ENCODE measurements at places on chromosomes 13 and 19.

DNA sequence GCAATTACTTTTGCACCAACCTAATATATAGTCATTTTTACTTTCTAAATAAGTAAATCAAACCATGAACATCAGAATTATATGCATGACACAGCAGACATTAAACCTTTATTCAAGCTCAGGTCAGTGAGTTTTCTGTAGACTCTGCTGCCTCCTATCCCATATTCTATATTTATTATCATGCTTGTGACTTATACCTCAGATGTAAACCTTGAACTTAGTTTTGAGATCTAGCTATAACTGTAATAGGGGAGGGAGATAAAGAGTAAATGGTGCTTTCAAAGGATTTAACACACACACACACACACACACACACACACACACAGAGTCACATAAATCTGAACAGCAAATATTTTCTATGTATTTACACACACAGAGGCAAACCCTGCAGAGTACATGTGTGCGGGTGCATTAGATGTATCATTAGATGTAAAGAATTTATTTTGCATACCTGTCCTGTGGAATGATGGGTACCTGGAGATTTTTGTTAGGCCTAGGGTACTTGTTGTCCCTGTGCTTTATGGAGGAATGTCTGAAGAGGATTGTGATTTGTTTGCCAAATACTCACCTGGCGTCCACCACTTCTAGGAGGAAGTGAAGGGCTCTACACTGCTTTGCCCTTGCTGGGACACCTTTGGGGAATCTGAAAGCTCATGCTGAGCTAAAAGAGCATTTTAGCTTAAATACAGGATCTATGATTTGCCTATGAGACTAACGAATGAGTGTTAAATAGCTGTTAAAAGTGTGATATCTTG is 521.9 kb downstream of the KLF5 start:
- no peak for DNase-seq

DNA sequence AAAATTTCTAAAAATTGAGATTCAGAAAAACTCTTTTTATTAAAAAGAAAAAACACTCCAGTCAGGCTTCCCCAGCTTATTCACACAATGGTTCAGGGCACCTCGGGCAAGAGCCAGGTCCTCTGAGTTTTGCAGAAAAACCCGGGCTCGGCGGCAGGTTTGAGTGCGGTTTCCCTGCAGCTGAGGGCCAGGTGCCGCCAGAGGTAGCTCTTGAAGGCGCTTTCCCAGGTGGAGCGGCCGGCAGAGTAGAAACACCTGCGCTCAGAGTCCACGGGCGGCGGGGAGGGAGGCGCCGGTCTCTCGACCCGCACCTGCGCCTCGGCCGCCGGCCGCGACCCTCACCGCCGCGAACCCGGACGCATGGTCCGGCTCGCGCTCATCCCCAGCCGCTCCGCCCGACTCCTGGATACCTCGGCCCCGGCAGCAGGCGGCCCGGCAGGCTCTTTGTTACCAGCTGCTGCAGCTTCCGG is 444 bp downstream of the PROSER1 start:
- no peak for DNase-seq

DNA sequence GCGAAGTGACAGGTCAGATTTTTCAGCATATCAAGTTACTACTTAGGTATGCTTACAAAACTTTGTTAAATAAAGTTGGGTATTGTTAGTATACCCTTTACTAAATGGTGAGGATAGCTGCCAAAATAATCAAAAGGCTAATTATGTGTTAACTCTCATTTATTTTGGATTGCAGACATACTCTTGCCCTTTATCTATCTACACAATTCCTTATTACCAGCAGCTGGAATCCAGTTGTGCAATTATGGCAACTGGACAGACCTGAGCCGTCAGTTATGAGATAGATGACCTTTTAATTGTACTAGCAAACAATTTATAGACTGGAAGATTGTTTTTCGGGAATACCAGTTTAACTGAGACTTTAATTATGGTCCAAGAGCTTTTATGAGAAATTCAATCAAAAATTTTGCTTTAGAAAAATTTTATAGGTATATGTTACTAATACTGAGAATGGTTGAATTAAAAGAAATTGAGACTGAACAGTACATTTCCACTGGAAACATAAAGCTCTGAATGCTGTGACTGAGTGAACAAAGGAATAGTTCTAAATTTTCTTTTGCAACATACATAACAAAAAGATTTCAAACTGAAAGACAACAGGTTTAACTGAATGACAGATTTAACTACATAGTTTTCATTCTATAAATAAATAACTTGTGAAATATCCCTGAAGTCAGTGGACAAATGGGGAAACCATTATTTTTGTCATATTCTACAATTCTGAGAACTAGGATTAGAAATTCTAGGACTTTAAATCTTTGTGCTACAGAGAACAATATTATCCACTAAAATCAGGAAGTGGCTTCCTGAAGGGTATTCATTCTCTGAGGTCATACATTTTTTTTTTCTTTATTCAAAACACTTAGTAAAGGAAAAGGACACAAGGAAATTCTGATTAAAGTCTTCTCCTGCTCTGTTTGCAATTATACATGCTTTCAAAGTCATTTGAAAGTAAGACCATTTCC is 97.4 kb downstream of the ZC3H13 start:
- DNase-seq, result no peak

DNA sequence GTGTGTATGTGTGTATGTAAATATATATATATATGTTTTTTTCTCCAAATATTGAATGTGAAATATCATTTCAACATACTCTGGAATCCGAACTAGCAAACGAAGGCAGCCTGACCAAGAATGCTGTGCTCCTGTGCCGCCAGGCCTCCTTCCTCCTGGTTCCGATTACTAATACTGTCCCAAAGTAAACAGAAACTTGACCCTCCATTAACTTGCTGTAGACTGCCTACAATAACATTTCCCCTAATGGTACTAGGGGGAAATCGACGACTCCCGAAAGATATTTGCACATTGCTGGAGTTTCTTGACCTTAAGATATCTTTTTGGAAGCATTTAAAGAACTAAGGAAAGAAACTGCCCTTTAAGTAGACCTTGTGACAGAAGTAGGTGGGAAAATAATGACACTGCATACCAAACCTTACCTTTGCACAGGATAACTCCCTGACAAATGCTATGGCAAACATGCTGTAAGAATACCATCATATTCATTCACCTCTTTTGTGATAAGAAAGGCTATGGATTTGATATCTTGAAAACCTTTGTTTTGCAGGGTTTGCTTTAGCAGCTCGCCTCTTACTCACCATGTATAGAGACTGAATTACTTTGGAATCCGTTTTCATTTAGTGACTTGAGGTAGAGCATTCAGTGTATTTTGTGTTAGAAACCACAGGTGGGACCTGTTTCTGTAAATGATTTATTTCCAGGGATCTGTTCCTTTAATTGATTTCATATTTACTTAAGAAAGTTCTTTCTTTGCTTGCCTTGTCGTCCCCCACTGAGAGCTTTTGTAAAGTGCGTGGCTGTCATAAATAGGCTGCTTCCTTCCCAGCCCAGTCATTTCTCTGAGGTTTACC is 80.1 kb downstream of the KLF5 start:
- no peak for DNase-seq

DNA sequence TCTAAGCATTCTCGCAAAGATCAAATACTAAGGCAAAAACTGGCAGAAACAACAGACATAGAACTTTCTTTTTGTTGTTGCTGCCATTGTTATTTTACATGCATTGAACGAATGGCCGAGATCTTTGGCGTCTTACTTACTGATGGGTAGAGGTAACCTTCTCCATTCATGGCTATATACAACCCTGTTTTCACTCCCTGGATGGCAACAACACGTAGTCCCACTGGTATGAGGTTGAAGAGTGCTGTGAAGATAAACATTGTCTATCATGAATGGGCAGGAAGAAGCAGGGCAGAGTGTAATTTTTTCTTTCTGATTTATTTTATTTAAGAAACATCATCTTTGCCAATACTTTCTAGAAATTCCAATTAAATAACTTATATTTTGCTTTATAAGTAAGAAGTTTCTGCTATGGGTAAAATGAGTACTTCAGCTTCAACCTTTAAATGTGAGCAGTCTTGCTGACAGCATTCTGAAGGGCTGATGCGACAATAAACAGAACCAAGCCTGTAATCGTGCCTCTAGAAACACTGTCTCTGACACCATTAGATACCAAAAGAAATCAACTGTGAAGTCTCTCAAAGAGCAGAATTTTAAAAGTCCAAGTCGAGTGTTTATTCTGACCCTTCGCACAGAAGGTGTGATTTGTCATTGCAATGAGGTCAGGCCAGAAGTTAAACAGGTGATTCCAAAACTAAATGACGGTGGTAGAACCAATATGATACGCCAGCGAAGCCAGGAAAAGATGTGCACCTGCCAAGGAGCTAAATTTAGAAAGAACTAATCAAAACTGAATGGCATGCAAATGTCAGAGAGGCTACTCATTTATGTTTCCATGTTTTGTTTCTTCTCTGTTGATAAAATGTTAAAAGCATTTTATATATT is 416.4 kb downstream of the ITGBL1 start:
- no peak for DNase-seq

GRCh38 chr13:110529522-110530311 is 31.8 kb downstream of the RAB20 start:
- no peak for DNase-seq

- DNase-seq, result no peak
Measured at GRCh38 chr13:47121092-47121763, 224.4 kb upstream of the HTR2A start.

- no peak for DNase-seq
Measured at GRCh38 chr13:24381541-24382265, 72.3 kb downstream of the C1QTNF9 start.

- no peak for DNase-seq
Measured at GRCh38 chr13:75907044-75907443, 270.9 kb downstream of the LMO7 start.

DNA sequence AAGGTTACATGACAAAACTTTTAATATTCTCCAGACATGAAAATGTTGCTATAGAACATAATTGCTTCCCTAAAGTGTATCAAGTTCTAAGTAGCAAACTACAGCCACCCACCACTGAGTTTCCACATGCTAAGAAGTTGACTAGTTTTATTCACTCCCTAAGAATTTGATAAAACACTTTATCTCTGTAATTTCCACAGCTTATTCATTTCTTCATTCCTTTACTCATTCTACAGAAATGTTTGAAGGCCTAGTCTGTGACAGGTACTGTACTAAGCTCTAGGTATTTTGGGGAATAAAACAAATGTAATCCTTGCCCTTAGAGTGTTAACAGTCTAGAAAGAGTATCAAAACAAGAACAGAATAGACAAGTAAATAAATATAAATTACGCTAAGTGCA is 101.8 kb upstream of the DIAPH3 start:
- no peak for DNase-seq

GRCh38 chr13:36806102-36806501 is 12.9 kb upstream of the RFXAP start:
- DNase-seq, result no peak

GRCh38 chr19:46372901-46373490 is 26.1 kb downstream of the PPP5C start:
- DNase-seq, result no peak

DNA sequence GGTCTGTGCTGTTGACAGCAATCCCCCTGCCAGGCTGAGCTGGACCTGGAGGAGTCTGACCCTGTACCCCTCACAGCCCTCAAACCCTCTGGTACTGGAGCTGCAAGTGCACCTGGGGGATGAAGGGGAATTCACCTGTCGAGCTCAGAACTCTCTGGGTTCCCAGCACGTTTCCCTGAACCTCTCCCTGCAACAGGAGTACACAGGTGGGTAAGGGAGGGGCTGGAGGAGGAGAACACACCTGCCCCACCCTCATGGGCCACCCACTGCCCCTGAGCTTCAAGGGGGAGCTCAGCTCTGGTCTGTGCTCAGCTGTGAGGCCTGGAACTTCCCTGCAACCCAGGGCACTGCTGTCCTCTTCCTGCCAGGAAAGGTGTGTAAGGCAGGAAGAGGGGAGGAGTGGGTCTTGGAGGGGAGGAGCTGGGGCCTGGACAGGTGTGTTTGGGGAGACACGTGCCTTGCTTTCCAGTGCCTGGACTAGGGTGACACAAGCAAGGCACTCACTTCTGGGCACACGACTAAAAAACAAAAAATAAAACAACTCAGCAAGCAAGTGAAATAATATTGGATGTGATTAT is 3.9 kb downstream of the SIGLEC7 start:
- no peak for DNase-seq

- no peak for DNase-seq
Measured at GRCh38 chr19:43395561-43395960, 19.1 kb upstream of the TEX101 start.

GRCh38 chr19:2546128-2547032 is 70.5 kb downstream of the GADD45B start:
- DNase-seq, result no peak

GRCh38 chr13:76804801-76805200 is 81.4 kb downstream of the KCTD12 start:
- DNase-seq, result no peak

- DNase-seq, result no peak
Measured at GRCh38 chr13:35732565-35732964, 256.1 kb upstream of the MAB21L1 start.

DNA sequence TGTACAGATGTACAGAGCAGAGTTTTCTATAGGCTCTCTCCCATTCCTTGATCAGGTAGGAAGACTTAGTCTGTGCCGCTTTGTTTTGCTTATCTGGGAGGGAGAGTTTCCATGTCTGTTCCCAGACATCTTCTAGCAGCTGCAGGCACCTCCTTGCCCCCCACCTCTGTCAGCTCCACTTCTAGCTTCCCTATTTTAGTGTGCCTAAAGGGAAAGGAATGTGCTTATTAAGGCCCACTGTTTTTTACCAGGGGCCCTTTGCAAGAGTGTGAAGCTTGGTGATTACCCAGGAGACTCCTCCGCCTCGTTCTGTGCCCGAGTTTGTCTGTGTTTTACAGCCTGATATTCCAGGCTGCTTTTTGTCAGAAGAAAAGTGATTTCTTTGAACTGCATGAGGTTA is 1984.4 kb downstream of the OLFM4 start:
- DNase-seq, result no peak

DNA sequence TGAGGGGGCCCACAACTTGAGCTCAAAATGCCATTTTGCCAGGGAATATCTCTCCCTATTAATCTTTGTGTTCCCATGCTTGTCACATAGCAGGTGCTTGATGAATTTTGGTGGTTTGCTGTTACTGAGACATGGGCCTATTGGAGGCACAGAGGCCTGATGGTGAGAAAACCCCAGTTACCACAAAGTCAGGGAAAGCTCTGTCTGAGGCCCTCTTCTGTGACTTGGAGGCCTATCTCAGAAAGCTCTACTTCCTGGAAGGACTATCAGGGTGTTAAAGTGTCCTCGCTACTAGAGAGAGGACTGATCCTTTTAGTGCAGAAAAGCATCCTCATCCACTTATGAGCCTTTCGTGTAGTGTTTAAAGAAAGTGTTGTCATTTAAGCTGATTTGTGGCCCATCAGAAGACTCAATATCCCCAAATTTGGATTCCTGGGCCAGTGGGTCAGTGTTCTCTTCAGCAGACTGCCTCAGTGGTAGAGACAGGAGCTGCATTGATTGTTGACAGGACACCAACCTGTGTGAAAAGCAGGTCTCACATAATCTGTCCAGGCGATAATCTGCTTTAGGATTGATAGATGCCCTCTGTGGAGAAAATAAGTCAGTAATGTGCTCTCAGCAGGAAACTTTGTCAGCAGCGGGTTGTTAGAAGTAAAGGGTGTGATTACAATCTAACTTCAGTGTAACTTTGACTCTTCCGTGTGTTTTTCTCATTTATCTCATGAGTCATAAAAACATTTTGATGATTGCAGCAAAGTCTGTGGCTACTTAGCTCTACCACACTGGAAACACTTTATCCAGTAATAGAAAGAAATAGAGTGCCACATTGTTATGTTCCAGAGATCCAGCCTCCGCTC is 121.0 kb downstream of the AKAP11 start:
- DNase-seq, result no peak

- no peak for DNase-seq
Measured at GRCh38 chr19:38020311-38020710, 113.3 kb downstream of the SIPA1L3 start.

Measured in right renal cortex interstitium (tissue), 3 donors.